ENCODE measurements at places on chromosomes 2 and 18.

DNA sequence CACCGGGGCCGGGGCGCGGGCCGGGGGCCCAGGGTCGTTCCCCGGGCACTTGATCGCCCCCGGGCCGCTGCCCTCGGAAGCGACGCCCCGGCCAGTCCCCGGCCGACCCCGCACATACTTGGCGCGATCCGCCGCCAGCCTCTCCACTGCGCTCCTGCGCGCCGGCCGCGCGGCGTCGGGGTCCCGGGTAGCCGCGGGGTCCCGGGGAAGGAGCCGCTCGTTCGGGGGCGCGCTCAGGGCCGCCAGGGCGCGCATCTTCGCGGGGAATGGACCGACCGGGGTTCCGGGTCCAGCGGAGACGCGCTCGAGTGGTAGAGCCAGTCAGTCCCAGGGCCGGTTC is 204 bp downstream of the FAM110C start:
- DNase-seq, result no peak

- no peak for DNase-seq
Observed at GRCh38 chr18:49581371-49581770, 19.5 kb downstream of the LIPG start.

DNA sequence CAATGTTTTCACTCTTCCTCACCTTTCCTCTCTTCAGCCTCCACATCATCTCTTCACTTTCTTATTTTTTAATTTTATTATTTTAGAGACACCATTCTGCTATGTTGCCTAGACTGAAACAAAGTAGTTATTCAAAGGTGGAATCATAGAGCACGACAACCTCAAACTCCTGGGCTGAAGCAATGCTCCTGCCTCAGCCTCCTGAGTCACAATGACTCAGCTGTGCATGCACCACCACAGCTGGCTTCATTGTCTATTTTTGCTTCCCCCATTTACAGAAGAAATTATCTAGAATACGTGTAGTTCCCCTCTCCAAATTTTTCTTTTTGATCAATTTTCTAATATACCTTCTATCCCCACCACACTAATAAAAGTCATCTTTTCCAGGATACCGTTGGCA is 911.5 kb upstream of the SOX11 start:
- no peak for DNase-seq

GRCh38 chr2:12032398-12032797 is 286.0 kb downstream of the LPIN1 start:
- no peak for DNase-seq

- DNase-seq, result no peak
Observed at GRCh38 chr2:149155196-149155969, 116.9 kb downstream of the LYPD6B start.

- DNase-seq, result no peak
Observed at GRCh38 chr18:1627494-1627893, 722.8 kb downstream of the ADCYAP1 start.

- DNase-seq, result no peak
Observed at GRCh38 chr2:74690571-74690970, 36.5 kb downstream of the SEMA4F start.
